ENCODE measurements at places on chromosomes 13 and 19.

- no peak for DNase-seq
Measured at GRCh38 chr13:102869948-102870676, 24.3 kb downstream of the ERCC5 start.

DNA sequence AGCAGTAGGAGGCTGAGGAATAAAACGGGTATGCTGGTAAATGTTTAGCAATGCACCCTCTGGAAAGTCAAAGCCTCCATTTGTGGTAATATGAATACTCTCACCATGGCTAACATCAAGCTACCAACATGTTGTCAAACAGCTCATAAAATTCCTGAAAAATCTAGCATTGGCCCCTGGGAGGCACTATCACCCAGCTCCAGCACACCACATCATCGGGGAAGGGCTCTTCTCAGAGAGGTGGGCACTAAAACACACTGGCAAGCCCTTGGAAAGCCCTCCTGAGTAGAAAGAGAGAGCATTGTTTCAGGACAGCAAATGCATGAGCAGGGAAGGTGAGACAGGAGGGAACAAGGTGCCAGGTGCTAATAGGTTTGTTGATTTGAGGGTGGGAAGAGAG lies 53.9 kb upstream of the FLT1 start:
- DNase-seq: no peak

- no peak for DNase-seq
Measured at GRCh38 chr13:101712026-101712348, 259.5 kb downstream of the ITGBL1 start.

GRCh38 chr13:112828756-112829155 lies 138.9 kb downstream of the ATP11A start:
- DNase-seq: no peak

- DNase-seq: no peak
Measured at GRCh38 chr13:79935121-79935520, 405.8 kb downstream of the SPRY2 start.

- no peak for DNase-seq
Measured at GRCh38 chr19:4018775-4019504, 11.4 kb downstream of the PIAS4 start.

GRCh38 chr19:13162724-13163608 lies 12.8 kb downstream of the IER2 start:
- peak; percentile 85 for DNase-seq

- DNase-seq: no peak
Measured at GRCh38 chr19:30004403-30004802, 62.4 kb downstream of the URI1 start.

DNA sequence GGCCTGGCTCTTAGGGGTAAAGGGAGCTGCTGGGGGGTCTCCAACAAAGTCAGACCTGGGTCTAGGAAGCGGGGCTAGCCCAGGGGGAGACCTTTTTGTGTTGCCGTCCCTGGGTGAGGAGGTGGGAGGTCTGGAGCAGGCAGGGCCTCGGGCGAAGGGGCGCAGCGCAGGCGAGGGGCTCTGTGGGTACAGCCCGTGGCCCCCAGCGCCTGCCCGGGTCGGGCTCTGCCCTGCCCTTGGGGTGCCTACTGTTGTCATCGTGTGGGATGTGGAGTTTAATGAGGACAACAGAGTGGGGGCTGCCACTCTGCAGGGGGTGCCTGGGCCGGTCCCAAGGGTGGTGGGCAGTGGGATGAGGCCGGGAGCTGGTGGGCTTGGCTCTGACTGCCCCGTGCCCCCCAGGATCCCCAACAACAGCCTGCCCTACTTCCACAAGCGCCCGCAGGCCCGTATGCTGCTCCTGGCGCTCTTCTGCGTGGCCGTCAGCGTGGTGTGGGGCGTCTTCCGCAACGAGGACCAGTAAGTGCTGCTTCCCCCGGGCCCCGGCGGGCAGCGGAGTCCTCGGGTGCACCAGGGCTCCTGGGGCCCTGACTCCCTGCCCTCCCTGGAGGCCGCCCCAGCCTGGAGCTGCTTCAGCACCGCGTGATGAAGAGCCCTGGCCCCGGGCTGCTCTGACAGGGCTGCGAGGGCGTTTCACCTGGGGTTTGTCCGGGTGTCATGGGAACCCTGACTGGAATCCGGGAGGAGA lies 12.2 kb downstream of the SPPL2B start:
- no peak for DNase-seq

DNA sequence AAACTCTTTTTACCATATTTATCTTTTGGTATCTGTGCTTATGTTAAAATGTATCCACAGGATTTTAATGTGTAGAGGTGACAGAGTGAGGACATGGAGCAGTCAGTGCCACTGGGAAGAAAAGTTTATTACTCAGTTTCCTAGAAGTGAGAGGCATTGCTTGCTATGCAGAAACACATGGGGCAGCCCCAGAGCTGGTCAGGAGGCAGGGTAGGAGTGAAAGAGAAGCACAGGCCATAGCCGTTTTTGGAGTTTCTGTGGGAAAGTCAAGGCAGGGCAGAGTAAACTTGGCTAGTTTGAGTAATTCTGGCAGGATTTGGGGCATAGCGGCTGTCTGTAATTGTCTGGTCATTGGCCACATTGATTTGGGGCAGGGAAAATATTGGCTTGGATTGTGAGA lies 370.9 kb downstream of the FGF9 start:
- no peak for DNase-seq

DNA sequence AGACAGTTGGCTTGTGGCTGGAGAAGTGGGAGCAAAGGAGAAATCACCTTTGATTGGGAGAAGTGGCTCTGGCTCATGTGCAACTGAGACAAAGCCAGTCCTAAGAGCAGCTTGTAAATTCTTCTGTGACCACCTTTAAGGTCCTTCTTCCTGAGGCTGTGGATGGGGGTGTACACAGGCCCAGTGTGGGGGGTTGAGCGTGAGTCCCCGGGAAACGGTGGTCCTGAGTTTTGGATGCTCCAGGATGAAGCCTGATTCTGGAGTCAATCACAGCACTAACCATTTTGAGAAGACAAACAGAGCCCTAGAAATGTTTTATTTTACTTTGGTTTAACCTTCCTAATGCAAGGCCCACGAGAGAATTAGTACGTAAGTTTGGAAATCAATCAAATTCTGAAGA lies 3.9 kb upstream of the CEBPA start:
- no peak for DNase-seq

- no peak for DNase-seq
Measured at GRCh38 chr13:53783471-53783870, 754.9 kb downstream of the OLFM4 start.

- no peak for DNase-seq
Measured at GRCh38 chr13:46743191-46743590, 53.8 kb downstream of the ESD start.

- peak; percentile 82 for DNase-seq
Measured at GRCh38 chr19:49017666-49018351, 918 bp upstream of the LHB start.

DNA sequence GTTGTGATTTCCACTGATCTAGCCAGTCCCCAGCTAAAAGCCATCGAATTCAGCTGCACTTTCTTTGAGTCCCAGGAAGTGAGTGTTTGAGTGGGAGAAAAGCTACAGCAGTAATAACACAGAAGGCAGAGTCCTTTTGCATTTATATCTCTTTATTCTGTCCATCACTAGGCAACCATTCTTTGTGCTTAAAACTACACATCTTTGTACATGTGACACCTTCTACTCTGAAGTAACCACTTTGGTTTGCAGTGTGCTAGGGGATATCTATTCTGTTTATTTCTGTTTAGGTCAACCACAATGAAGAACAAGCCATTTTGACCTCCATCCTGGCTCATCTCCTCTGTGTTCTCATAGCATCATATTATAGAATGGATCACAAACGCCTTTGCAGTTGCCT lies 226.0 kb upstream of the SERP2 start:
- no peak for DNase-seq

DNA sequence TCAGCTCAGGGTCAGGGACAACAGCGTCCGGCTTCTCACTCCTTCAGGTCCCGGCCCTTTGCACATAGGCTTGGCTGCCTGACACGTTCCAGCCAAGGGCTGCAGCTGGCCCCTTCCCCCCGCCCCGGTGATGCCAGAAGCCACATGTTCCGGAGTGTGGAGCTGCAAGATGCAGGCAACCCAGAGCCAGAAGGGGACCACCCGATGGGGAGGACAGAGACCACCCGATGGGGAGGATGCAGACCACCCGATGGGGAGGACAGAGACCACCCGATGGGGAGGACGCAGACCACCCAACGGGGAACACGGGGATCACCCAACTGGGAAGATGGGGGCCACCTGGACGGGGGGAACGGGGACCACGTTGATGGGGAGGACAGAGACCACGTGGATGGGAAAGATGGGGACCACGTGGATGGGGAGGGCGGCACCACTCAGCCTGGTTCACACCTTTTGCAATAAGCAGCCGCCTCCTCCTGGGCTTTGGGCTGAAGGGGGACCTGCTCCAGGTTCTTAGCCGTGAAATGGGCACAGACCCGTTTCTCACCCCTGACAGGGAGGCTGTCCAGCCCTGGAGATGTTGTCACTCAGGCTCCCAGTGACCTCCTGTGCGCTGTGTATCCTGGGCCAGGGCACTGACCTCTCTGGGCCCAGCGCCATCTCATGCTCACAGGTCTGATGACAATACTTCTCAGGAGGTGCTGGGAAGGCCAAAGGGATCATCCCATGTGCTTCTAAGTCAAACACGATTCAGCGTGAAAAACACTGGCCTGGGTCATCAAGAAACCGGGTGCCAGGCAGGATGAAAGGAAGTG lies 34.5 kb downstream of the C13orf46 start:
- no peak for DNase-seq

- DNase-seq: no peak
Measured at GRCh38 chr13:76958841-76959432, 10.6 kb downstream of the ACOD1 start.

DNA sequence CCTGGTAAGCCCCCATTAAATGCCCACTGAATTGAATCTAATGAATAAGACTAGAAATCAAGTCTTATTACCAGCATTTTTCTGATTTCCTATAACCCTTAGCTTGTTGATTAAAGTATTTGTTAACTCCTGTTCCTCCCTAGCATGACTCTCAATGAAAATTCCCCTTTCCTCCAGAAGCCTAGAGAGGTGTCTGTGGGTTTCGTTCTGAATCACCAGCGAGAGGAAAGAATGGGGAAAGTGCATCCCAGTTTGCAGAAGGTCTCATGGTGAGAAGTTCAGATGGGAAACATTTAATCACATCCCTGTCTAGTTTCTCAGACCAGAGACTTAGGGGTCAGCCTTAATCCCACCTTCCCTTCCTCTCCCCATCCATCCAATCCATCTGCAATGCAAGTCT lies 26.9 kb downstream of the POU2F2 start:
- DNase-seq: no peak

DNA sequence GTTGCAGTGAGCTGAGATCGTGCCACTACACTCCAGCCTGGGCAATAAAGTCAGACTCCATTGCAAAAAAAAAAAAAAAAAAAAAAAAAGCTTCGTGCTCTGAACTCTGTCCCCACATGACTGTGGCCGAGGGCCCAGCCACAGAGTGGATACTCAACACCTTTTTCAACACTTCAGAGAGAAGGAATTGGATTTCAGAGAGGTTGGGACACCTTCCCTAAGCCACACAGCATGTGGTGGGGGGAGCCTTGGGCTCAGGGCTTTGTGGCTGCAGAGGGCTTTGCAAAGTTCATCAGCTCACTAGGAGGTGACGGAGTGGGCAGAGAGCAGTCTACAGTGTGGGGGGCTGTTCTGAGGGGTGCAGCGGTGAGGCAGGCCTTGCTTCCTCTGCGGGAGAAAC lies 9.5 kb downstream of the LSM7 start:
- DNase-seq: no peak

DNA sequence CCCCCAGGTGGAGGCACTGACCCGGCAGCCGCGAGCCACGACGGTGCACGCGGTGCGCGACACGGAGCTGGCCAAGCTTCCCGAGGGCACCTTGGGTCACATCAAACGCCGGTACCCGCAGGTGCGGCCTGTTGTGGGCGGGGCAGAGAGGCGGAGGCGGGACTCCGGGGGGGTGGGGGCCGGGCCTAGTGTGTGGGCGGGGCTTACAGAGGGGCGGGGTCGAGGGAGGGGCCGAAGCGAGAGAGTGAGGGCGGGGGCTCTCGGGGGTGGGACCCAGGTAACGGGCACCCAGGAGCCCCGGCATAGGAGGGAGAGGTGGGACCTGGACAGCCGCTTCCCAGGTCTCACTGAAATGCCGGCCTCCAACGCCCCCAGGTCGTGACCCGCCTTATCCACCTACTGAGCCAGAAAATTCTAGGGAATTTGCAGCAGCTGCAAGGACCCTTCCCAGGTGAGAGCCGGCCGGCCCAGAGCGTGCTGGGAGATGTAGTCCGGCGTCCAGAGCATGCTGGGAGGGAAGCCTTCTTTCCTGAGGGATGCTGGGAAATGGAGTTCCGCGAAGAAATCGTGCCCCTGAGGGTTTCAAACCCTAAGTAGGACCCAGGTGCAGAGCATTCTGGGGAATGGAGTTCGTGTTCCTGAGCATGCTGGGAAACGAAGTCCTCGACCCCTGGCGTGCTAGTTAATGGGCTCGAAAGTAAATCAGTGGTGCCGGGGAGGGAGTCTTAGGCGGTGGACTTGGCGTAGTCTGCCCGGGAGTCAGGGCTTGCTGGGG lies 15.7 kb downstream of the PNPLA6 start:
- peak; percentile 37 for DNase-seq

DNA sequence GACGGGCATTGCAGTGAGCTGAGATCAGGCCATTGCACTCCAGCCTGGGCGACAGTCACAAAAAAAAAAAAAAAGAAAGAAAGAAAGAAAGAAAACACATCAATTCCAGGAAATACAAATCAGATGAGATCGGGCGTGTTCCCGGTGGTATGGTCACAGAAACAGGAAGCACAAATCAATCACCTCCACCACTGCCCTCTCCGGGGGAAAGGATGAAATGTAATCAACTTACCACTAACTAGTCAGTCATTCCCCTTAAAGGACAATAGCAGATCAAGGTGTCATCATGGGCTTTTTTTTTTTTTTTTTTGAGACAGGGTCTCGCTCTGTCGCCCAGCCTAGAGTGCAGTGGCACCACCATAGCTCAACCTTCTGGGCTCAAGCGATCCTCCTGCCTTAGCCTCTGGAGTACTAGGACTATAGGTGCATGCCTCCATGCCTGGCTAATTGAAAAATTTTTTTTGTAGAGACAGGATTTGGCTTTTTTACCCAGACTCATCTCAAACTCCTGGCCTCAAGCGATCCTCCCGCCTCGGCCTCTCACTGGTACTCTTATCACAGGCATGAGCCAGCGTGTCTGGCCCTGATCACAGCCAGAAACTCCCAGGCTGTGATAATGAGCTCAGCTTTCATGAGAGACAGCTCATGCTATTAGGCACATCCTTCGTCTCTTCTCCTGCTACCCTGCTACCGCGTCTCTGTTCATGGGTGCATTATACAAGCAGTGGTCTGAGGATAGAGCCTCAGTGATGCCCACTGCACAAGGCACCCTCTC lies 6.8 kb upstream of the DPRX start:
- DNase-seq: no peak

DNA sequence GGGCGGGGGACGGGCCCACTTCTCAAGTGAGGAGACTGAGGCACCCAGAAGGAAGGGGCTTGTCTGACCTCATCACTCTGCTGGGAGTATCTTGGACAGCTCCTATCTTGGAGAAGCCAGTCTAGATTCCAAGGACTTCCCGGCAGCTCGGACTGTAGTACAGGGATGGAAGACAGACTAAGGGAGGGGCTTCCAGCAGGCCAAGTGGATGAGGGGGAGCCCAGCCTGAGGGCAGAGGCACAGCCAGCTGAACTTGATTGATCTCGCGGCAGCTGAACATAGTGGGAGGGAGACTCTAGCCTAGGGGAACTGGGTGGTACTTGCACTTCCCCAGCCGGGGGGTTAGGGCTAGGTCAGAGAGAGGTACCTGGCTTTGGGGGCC lies 711 bp downstream of the CILP2 start:
- peak; percentile 41 for DNase-seq
